ENCODE measurements at places on chromosomes 4 and X.
A peak's percentile ranks its signal among the peaks of the same experiment; 100 is the strongest.

GRCh38 chrX:38379088-38379487 is 26.7 kb downstream of the OTC start:
- no peak for DNase-seq

- DNase-seq, result no peak
Observed at GRCh38 chrX:6962006-6962355, 185.5 kb upstream of the STS start.

DNA sequence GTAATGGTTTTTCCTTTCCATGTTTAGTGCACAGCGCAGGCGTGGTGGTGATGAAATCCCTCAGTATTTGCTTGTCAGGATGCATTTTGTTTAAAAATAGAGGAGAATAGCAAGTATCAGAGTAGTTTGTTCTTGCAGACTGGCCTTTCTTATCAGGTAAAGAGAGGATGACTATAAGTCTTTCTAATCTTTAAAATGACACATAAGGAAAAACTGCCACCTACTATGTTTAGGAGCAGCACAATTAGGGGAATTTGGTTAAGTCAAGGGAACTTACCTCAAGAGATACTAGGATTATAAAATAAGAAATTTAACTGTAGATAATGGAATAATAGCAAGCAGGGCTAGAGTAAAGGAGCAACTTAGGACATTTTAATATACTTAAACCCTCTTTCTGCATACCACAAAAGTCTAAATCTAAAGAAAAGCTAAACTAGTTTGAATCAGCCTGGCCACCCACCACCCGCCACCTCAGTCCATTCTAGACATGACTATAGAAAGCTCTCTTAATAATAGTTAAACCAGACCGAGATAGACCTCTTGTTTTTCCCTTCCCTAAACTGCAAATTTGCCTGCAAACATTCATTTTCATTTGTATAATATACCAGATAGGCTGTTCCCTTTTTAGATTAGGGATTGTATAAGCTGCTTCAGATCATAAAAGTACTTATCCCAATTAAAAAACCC is 62.0 kb downstream of the APOOL start:
- DNase-seq, result no peak

GRCh38 chrX:20224814-20225487 is 41.8 kb downstream of the RPS6KA3 start:
- no peak for DNase-seq

DNA sequence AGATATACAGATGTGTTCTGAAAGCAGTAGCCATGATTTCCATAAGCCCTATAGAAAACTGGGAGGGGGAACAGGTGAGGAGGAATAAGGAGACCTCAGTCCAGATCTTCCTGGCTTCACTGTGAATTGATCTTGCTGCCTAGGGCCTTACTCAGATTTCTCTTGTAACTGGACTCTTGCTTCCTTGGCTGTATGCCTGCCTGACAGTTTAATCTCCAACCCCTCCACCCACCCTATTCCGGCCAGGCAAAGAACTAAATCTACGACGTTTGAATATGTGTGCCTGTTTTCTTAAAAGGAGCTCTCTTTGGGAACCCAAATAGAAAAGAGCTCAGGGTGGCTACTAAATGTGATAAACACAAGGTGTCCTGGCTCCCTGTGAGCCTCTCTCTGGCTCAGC is 173.0 kb downstream of the GPC3 start:
- no peak for DNase-seq

DNA sequence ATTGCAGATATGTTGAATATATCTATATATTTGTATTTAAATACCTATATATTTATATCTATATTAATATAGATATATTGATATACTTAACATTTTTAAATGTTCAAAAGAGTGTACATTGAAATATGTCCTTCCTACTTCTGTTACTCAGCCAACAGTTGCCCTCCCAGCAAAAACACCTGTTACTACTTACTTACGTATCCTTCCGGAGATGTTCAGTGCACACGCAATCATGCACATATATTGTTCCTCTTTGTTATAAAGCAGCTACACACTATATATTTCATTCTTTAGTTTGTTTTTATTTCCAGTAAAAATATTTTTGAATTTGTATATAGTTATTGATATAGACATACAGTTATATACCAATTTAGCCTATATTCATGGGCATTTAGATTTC is 142.3 kb downstream of the ARHGAP24 start:
- DNase-seq, result no peak

DNA sequence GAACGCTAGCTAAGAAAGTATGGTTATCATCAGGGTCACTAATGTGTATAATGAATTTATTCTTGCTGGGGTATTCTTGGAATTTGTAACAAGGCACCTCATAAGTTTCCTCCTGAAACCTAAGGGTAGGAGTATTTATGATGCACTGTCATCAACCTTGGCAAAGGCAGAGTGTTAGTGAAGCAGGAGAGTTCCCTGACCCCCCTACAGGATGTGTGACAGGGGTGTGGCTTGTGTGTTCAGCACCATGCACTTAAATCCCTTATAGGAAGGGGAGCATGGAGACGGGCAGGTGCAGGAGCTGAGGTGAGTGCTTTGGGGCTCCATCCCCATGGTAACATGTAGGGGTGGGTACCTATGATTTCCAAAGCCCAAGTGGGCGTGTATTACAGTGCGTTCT is 237.7 kb downstream of the GALNTL6 start:
- DNase-seq, result no peak

GRCh38 chrX:65866146-65866545 is 173.7 kb downstream of the VSIG4 start:
- no peak for DNase-seq

GRCh38 chr4:45453258-45453853 is 670.5 kb downstream of the GABRG1 start:
- DNase-seq, result no peak

DNA sequence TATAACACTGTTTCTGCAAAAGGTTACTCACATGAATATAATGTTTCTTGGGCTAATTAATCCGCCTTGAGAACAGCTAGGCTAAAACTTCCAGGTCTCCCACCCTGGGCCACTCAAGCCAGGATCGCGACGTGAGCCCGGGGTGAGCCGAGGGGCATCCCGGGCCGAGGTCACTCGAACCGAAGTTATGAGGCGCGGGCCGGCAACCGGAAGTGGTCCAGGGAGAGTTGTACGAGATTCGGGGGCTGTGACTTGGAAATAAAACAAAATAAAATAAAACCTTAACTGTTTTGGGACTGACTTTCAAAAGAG is 317 bp downstream of the CMC4 start:
- no peak for DNase-seq

GRCh38 chrX:49165901-49166881 is 3.6 kb downstream of the MAGIX start:
- DNase-seq, result peak; percentile 51

DNA sequence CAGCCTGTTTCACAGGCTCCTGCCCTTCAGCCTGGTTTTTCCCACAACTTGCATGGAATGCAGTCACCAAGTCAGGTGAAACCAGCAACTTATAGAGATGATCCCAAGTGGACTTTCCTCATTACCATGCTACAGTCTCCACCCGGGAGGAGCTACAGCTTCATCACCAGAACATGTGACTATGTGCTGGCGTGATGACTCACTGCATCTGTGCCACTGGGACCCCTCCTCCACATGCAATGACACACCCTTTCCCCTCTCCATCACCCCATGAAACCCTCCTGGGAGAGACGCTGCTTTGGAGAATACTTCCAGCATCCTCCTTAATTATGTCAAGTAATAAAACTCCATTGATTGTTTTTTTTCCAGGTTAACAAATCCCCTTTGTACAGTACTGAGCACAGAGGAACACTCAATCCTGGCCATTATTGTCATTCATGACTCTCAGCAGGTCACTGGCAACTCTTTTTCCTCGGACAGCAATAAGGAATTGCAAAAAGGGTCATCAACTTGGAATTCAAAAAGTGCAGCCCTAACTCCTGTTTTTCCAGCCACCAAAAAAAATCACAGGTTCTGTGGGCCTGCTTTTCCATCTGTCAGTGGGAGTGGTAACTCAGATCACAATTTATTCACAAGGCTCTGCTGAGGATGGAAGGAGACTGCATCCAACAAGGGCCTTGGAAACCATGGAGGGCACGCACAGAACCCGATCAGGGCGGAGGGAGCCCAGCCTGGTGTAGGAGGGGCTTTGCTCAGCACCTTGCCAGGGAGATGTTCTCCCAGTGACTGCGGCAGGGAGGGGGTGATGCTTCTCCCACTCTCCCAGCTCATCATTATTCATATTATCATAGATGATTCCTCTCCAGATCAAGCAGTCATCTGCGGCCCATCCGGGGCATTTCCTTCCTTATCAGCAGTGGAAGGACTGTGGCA is 17.4 kb downstream of the QDPR start:
- DNase-seq, result no peak

- peak; percentile 2 for DNase-seq
Observed at GRCh38 chrX:109890910-109891502, 111.9 kb upstream of the TMEM164 start.

DNA sequence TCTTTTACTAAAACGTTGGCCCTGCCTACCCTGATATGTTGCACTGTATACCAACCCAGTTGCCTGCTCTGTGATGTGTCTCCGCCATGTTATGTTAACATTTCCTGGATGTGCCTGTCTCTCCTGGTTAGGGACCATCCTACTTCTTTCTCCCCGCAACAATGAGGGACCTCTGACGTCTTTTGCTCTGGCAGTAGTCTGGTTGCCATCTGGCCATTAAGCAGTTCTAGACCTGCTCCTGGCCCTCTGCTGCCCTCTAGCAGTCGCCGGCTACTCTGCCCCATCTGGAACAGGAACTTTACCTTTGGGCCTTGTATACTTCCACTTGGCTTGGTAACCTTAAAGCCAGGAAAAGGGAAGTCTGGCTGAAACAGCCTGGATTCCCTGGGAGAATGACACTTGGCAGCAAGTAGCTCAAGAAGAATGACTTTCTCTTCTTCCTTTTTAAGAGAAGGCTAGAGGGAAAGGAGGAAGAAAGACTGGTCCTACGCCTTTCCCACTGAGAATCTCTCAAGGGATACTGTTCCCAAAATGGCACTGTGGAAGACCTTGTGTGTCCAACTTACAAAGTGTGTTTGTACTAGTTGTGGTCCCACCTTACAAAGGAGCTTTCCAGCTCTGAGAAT is 63.5 kb downstream of the GPC3 start:
- DNase-seq, result no peak

GRCh38 chr4:122643257-122643656 is 22.4 kb upstream of the IL21 start:
- DNase-seq, result no peak

- DNase-seq, result no peak
Observed at GRCh38 chr4:7389719-7390118, 45.0 kb downstream of the PSAPL1 start.

DNA sequence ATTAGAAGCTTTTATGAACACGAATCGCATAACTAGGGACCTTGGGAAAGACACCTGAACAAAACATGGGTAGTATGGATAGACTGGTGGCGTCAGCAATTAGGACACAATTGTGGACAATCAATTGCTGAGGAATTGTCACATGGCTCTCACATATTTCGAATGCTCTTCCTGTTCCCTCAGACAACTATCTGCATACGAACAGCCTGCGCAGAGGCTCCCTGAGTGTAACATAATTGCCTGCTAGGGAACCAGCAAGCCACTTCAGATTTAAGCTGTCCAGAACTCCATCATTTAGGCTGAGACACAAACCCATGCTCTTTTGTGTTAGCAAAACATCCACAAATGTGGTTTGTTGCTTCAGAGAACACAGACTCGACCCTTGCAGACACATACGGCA is 160.8 kb downstream of the MGST2 start:
- no peak for DNase-seq

DNA sequence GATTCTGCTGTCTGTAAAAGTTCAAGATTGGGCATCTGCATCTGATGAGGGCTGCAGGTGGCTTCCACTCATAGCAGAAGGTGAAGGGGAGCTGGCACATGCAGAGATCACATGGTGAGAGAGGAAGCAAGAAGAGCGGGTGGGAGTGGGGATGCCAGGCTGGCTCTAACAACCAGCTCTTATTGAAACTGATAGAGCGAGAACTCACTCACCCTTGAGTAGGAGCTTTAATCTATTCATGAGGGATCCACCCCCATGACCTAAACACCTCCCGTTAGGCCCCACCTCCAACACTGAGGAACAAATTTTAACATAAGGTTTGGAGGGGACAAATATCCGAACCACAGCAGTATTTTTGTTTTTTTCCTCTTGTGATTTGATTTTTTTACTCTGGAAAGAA is 45.8 kb downstream of the PHOX2B start:
- DNase-seq, result no peak

All from activated CD8-positive, alpha-beta memory T cell treated with anti-CD3 and anti-CD28 coated beads for 4 hours (primary cell).